ENCODE measurements at places on chromosomes 12 and 14. TPM values are rescaled to one million over a fixed set of nuclear protein-coding genes. Genes with fewer than 3 reads are reported as not detected.

The GPD1 gene
- 0.50 TPM for total RNA-seq

DNA sequence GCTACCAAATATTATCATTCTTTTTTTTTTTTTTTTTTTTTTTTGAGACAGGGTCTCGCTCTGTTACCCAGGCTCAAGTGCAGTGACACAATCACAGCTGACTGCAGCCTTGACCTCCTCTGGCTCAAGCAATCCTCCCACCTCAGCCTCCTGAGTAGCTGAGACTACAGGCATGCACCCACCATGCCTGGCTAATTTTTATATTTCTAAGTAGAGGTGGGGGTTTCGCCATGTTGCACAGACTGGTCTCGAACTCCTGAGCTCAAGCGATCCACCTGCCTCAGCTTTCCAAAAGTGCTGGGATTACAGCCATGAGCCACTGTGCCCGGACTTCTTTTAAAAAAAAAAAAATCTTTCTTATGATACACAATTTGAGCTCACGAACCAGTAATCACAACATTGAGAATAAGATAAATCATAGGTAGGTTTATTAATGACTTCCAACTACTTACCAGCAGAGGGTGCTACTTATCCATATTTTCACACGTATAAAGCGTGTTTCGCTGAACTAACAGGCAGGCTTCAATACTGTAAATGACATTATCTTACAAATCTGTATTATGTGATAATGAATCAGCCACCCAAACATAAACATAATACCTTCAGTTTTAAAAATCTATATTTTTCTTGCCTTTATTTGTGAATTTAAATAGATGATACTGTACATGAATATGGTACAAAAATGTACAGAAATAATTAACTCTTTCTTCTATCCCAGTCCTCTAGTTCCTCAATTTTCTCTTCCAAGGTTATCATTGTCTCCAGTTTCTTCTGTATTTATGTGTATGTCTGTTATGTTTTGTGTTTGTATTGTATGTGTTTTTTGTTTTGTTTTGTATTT is 42.5 kb upstream of the BCAT1 start:
- DNase-seq: no peak

The PSME1 gene
- 168 TPM for total RNA-seq

The ACVRL1 gene
- total RNA-seq: 17.1 TPM

DNA sequence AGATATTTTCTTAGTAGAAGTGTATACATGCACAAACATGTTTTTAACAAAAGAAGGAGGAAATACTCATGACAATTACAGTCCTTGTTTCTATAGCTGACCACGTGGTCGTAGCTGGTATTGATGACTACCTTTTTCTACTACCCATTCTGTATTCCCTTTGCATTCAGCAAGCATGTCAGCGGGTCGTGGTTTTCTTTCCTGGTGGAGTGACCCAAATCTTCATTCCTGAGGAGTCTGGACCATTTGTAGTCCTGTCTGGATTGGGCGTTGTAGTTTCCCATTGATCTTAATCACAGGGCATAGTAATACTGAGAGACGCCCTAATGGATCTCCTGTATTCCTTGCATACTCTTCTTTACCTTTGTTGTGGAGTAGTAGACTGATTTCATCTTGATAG is 472.1 kb upstream of the RGS6 start:
- DNase-seq: no peak

The AKAP6 gene
- 10.0 TPM for total RNA-seq

The APOF gene
- total RNA-seq: not detected

GRCh38 chr14:58826845-58827686 is 189.3 kb downstream of the DACT1 start:
- no peak for DNase-seq

GRCh38 chr12:2937500-2937899 is 21.7 kb upstream of the TEAD4 start:
- no peak for DNase-seq

The SIX4 gene
- total RNA-seq: 4.2 TPM

GRCh38 chr12:130920119-130920703 is 33.5 kb upstream of the ADGRD1 start:
- DNase-seq: no peak

- DNase-seq: no peak
Observed at GRCh38 chr14:56902385-56902784, 92.1 kb upstream of the OTX2 start.

- DNase-seq: no peak
Observed at GRCh38 chr12:116977465-116978380, 67.0 kb downstream of the FBXW8 start.

DNA sequence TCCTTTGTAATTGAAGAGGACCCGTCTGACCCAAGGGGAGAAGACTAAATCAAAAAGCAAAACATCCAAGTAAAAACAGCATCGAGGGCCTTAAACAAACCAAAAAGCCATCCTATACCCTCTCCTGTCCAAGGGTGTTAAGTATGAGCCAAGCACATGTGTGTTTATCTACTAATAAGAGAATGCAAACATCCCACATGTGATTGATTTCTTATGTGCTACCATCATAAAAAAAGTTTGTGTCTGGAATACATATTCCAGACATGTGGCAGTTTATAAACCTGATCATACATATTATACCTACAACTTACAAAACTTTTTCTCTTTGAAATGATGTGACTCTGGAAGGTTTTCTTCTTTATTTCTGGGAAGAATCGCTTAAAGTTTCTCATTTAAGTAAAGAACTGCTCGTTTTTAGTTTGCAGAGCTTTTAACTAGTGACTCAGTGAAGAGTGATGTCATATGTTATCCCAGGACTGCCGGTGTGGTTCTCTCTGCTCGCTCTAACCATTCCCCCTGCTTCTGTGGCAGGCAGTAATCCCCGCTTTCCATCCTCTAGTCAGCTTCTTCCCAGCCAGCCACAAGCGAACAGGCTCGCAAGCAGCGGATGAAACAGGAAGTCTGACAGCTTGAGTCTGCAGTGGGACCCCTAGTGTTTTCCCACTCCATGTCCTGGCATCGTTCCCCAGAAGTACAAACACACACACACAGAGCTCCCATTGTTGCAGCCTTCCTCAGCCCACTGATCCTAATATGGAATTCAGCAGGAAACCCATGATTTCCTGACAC is 431 bp upstream of the RHOJ start:
- DNase-seq: peak; percentile 82

DNA sequence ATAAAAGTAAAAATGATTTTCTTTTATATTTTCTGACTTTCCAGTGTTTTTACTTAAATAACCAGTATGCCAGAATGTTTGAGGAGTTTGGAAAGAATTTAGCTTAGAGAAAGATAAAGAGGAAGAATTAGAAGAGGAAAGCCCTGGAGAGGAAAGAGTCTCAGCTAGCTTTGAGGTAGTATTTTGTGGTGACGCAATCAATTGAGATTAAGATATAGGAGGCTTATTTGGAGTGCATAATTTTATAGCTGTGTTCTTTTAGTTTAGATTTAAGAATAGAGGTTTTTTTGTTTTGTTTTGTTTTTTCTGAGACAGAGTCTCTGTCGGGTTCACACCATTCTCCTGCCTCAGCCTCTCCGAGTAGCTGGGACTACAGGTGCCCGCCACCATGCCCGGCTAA is 18.1 kb downstream of the CLEC2B start:
- no peak for DNase-seq

DNA sequence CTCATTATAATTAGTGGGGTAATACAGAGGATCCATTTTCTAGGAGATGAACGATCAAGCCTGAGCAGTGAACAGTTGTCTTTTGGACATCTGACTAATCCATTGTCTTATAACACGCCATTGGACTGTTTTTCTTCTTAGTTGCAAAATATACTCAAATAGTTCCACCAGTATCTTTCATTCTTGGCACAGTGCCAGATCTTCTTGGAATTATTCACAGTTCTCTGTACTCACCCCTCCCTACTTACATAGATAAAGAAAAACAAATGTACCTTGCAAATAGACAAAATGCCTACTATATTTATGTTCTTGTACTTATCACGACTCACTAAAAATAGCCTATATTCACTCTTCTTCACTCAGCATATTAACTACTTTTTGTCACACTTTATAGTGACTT is 3.8 kb downstream of the CBLN3 start:
- no peak for DNase-seq

Measured in ovary (tissue), 10 donors.